ENCODE measurements at places on chromosomes 2 and 18.

GRCh38 chr2:144288438-144288837, 231.5 kb downstream of the ZEB2 start:
- no peak for DNase-seq

DNA sequence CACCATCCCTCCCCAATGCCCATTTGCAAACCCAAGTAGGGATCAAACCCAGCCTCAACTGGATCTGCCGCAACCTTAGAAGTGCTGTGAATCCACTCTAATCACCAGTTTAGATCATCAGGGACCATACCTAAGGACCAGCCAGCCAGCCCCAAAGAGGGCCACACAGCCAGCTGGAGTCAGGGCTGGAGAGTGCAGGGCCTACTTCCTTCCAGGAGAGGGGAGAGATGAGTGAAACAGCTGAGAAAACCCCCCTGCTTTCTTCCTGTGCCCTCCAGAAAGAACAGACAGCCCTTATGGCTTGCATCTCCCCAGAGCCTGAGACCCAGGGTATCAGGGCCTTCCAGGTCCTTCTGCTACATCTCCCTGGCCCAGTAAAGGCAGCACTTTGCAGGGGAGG, 25.8 kb downstream of the YPEL5 start:
- no peak for DNase-seq

DNA sequence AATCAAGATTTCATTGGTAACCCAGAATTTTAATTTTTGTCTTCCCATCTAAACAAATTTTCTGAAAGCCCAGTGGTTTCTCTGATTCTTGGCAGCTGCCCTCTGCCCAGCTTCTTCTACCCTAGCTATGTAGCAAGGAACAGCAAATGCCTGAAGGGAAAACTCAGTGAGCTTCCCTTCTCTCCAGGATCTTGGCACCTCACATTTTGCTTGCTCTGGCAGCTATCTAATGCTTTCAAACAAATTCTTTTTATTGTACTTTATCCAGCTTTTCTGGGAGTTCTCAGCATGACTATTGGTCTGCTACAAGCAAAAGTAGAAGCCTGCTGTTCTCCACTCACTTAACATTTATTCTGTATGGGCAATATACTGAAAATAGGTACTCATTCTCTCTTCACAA, 18.3 kb upstream of the GFPT1 start:
- no peak for DNase-seq

DNA sequence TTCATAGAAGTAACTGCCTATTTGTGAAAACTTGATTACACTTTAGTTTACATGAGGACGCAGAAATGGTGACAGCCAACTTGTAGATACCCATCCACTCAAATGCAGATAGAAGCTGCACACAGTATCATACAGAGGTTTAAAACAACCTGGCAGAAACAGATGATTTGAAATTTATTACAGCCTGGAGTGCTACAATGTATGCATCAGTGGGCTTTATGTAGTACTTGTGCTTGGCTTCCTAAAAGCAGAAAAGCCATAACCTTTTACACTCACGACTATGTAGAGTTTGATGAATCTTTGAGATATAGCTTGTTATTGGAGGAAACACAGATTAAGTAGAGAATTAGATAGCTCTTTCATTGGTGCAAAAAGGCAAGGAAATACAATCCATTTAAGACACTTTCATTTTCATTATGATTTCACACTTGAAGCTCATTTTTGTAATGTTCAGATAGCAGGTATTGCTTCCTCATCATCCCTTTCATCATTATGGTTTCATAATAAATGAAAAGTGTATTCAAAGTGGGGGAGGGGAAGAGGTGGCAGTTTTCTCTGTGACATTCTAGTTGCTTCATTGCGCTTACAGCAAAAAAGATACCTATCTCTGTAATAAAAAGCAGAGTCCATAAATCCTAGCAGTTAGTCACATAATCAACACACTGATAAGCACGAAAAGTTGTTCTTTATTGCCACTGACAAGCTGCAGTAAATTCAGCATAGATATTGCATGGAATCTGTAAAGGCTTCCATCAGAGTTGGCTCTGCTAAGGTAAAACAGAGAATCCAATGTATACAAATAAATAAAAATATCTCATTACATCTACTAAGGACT, 789.8 kb upstream of the FSHR start:
- no peak for DNase-seq
